ENCODE measurements at places on chromosomes 13 and 19.

GRCh38 chr13:71730267-71730666, 136.7 kb downstream of the DACH1 start:
- DNase-seq, result peak; percentile 39

DNA sequence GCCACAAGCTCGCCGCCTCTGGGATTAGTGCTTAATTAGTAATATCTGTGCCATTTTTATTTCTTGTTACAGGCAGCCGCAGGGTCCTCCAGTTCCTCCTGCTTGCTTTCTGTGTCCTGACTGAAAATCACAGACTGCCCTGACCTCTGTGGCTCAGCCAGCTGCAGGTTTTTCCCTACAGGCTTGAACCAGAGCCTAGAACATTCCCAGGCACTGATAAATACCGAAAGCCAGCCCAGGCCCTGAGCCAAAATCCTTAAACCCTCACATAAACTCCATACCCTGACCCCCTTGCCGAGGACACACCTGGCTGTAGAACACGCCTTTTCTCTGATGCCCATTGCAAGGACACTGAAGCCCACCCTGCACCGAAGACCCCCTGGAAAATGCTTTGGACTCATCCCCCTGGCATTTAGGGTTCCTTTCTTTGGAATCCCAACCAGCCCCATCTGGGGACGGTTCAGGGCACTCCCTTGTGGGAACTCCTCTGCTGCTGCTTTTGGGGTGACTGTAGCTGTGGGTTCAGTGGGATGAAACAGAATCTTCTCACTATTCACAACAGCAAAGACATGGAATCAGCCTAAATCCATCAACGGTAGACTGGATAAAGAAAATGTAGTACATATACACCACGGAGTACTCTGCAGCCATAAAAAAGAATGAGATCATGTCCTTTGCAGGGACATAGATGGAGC, 15.5 kb downstream of the DPP9 start:
- no peak for DNase-seq

DNA sequence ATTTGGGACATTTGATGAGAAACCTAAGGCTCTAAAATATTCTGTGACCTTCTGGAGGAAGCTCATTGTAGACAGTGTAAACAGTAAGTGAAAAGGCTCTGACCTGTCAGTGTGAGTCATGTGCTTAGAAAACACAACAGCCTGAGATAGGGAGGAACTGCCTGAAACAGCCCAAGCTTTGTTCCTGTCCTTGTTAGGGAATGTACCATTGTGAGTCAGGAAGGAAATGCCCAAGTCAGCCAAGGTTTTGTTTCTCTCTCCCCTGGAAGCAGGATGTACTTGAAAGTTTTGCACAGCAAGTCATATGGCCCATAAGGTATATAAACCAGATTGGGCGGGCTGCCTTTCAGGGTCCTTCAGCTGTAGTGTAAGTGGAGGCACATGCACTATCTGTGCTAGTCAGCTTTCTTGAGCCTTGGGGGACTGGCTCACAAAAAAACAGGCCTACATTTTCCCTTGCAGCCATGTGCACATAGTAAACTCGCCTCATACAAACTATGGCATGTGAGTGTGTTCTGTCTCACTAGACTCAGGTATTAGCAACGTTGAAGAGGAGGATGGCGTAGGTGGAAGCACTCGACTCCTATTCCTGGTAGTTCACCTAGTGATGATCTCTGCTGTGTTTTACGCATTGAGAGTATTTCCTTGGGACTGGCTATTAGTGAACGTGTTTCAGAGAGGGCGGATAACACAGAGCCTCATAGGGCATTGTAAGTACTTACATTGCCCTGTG, 141.2 kb upstream of the KLHL1 start:
- DNase-seq, result peak; percentile 78

DNA sequence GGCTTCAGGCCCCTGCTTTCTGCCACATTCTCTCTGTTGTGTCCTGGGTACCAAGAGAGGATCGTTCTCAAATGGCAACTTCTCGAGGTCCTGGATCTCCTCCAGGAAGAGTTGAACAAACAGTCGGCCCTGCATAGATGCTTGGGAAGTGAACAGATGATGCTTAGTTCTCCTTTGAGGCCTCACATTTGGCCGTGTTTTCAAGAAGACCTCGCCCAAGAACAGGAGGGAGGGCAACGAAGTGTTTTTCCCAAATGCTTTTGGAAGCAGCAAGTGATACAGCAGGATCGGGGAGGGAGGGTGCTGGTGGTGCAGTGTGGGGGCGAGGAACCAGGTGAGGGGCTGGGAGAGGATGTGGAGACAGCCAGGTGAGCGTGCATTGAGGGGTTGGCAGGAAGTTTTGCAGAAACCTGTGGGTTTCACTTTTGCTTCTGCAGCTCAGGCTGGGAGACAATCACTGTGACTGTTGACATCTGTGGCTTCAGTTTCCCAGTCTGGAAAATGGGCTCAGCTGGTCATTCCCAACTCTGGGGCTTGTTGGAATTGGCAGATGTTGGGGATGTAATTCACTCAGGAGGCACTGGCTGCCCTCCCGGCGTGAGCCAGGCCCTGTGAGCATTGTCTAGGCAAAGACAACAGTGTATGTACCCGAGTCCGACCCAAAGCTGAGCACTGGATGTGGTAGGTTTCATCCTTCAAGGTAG, 21.6 kb downstream of the MAST3 start:
- no peak for DNase-seq

DNA sequence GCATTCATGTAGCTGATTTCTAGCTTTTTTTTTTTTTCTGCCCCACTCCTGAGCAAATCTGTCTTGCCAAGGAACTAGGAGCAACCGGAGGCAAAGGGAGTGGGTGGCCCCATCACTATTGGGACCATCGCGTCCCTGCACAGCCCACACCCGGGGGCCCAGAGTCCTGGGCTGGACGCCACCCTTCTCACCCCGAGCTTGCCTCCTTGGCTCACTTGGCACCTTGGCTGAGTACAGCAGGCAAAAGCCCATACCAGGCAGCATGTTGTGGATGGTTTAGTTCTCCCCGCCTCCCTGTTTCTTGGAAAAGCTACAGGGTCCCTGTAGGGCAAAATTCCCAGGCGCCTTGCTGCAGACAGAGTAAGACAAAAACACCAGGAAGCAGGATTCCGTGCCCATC, 13.7 kb downstream of the SMIM24 start:
- no peak for DNase-seq

- no peak for DNase-seq
These were observed 138.2 kb downstream of the PIBF1 start for GRCh38 chr13:72920097-72920496.

- no peak for DNase-seq
These were observed 47.3 kb downstream of the BRCA2 start for GRCh38 chr13:32362574-32362973.
